ENCODE measurements at places on chromosomes 2 and 18.

DNA sequence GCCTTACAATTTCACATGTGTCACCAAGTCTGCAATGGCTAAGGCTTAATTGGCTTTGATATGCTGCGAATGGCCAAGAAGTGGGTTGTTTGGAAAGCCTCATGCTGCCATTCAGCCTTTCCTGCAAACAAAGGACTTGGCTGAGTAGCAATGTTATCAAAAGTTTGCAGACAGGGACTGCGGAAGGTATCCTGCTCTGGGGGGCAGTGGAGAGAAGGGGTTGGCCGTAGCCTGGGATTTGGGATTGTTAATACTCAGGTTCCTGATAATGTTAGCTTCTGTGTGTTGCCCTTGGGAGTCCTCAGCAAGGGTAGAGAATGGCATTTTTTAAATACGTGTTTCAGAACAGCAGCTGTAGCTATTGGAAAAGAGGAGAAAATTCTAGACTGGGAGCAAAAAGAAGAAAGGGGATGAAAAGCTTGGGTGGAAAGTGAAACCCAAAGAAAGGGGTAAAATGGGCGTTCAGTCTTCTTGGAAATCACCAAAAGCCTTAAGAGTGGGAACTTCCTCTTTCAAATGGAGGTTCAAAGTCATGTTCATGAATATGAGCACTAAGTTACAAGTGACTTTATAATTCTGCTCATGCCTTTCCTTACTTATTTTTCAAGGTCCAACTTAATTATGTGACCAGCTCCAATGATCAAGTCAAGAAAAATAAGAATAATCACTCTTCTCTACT lies 325.1 kb downstream of the RNF144A start:
- no peak for DNase-seq

GRCh38 chr2:34115076-34115475 lies 516.0 kb upstream of the FAM98A start:
- no peak for DNase-seq

DNA sequence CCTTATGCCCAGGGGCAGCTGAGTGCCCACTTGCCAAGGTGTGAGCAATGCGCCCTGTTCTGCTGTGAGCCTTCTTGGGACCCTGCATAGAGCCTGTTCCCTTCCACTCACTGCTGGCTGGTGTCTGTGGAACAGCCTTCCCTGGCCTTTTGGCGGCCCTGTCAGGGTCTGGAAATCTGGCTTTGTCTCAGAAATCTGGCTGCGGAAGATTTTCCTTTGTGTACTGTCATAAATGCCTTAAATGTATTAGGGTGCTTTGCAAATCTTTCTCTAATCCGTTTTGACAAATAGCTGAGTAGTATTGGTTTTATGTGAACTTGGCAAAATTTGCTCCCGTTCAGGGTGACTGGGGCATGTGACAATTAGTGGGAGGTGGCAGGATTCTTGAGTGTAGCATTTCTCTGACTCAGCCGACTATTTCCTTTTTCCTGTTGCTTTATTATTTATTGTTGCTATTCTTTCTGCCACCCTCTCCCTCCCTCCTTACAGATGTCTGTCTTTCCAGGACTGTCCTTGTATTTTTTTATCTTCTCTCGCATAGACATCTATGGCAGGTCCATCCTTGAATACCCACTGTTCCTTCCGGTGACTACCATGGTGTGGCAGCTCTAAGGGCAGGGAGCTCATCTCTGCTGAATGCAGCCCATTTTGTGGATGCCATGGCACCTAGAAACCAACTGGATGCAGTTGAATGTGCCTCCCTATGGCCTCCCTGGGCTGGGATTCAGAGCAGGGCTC lies 41.8 kb downstream of the LDLRAD4 start:
- no peak for DNase-seq

DNA sequence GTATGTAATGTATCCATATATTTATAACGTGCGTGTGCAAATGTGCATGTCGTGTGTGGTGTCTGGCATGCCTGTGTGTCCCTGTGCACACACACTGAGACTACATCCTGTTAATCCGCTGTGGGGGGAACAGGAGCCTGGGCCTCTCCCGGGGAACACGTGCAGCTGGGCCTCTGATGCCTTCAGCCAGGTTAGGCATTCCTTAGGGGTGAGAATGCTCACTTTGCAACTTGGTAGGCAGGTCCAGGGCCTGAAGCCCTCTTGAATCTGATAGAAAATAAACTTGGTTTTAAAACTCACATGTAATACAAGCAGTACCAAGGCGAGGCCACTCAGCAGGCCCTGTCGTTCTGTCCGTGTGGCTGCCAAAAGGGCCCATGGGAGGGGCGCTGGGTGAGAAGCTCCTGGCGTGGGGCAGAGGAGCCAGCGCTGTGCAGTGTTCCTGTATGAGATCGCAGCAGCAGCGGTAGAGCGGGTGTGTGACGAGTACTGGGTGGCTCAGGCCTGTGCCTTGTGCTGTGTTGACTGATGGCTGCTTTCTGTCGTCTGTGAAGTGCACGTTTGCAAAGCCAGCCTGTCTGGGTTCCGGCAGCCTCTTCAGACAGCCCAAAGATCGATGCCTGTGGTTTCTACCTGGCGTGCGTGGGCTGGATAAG lies 16.2 kb downstream of the SALL3 start:
- no peak for DNase-seq
